ENCODE measurements at places on chromosomes 16 and 17.

DNA sequence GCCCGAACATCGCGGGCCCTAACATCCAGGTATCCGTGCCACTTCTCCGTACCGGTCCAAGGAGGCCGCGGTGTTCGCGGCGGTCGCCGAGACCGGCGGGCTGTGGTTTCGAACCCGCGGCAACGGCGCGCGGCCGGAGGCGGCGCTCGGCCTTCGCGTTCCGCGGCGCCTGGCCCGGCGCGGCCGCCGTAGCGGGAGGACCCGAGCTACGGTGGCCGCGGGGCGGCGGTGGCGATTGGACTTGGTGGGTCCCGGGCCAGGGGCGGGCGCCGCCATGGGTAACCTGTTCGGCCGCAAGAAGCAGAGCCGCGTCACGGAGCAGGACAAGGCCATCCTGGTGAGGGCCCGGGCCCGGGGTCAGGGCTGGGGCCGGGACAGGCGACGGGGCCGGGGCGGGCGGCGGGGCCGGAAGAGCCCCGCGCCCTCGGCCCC is at the start of gene CHMP6:
Gene CHMP6, plus strand, starts transcription at position 197 of the 432 bp plus-strand sequence. Its CDS starts 78 bp downstream, at position 275.
- peak; percentile 78 for DNase-seq

DNA sequence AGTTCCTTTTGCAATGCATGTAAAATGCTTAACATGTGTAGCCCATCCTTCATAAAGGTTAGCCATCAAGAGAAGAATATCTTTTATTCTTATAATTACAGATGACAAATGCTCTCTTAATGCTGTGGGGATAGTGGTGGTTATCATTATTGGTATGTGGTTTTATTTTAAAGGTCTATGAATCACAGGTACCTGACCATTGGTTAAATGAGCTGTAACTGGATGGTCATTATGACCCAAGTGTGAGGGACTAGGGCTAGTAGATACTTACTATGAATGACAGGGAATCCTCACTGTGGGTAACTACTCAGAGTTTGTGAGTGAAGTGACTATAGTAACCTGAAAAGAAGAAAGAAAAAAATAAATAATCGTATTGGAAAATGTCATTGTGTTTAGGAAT is 78.8 kb downstream of the CDRT15 start:
- DNase-seq = no peak

DNA sequence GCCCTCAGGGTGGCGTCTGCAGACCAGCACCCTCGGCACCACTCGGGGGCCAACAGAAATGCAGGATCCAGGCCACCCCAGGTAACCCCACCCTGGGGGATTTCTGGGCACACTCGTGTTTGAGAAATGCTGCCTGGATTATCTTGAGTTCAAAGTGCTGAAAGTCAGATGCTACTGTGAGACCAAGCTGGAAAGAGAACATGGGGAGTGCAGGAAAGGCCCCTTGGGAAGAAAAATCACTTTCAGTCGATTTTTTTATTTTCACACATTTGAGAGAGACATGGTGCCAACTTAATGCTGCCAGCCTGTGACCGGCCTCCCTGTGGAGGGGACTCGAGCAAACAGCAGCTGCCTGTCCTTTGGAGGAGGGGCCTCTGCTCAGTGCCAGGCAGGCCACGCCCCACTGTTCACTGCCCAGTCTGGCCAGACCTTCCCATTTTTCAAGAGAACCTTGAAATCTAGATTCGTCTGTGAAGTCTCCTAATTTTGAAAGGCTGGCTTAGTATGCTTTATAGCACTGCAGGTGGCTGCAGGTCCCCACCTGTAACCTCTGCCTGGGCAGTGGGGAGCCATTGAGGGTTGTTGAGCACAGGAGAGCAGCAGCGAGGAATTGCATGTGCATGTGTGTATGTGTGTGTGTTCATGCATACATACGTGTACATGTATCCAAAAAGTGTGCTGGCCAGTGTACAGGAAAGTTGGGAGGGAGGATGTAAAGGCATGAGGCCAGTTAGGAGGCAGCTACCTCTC is 70.7 kb upstream of the PLCG2 start:
- DNase-seq = no peak

DNA sequence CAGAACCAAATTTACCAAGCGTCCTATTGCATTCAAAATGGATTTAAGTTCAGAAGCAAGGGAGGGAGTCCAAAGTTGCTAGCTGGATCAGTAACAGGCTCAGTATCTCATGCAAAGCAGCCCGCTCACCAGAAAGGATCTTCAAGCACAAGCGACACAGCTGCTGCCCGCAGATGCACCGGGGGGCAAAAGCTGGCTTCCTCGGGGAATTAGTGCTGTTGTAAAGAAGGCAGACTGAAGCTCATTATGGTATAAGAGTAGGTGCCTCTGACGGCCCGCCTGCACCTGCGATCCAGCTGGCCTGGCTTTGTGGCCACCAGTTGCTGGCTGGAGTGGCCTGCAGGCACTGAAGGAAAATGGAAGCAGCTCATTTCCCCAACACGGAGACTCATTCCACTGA is 128.4 kb upstream of the RCVRN start:
- DNase-seq = no peak

DNA sequence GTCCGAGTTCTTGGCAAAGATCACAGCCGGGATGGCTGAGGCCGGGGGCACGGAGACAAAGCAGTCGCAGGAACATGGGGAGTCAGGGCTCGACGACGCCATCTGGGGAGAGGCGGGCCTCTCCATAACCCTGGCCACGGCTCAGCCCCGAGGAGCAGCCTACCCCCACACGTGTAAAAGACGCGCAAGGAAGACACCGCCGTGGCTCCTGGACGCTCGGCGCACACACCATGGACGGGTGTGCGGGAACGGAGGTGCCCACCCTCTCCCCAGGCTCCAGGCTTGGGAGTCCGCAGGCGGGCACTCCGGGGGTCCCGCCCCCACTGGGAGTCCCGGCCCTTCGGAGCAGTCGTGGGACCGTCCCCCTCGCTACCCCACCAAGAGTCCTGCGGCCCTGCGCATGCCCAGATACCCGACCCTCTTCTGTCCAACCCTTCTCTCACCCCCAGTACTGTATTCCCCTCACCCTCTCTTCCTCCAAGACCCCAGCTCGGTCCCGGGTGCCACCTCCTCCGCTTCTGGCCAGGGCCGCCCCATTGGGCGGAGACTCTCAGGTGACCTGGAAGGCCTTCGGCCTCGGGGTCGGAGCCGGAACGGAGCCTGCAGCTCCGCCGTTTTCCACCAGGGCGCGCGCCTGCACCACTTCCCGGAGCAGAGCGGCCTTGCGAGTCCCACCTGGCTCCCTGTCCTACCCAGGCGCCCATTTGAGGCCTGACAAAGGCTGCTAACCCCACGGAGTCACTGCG is at the start of gene SCRN2:
Gene SCRN2, minus strand, starts transcription at position 532 of the 746 bp plus-strand sequence. Its CDS starts 430 bp downstream, at position 102.
- DNase-seq = peak; percentile 93

DNA sequence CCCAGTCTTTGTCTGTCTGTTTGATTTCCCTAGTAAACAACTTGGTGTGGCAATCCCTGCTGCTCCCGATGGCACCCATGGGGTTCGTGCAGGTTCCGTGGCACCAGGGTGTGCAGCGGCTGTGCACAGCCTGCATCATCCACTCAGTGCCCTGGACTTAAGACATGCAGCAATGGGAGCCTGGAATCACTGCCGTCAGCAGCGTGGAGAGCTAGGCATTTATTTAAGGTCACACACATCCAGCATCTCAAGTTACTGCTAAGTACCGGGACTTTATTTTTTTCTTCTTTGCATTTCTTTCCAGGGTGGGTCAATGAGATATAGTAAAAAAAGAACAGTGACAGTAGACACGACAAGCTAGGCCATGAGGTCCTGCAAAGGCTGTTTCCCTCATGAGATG is 2.8 kb downstream of the DHRS7C start:
- DNase-seq = no peak

- DNase-seq = peak; percentile 79
Measured at GRCh38 chr16:72850853-72851252, 197.1 kb downstream of the ZFHX3 start.

GRCh38 chr17:43363181-43363925 is 35.4 kb upstream of the ARL4D start:
- DNase-seq = no peak

Measured in lung (tissue), 17 donors.